ENCODE measurements at places on chromosomes 5 and 9. TPM values are rescaled to one million over a fixed set of nuclear protein-coding genes. Genes with fewer than 3 reads are reported as not detected.

S100Z gene
- 0.47 TPM for total RNA-seq

SAXO1 gene
- total RNA-seq = 0.19 TPM

PCDHGA8 gene
- total RNA-seq = not detected

SLC46A2 gene
- total RNA-seq = not detected

LMX1B gene
- not detected for total RNA-seq

PTAR1 gene
- 67.1 TPM for total RNA-seq

ASS1 gene
- not detected for total RNA-seq

LRSAM1 gene
- 16.0 TPM for total RNA-seq

FGF1 gene
- not detected for total RNA-seq

AMBP gene
- total RNA-seq = not detected

CATSPER3 gene
- 0.56 TPM for total RNA-seq

RELL2 gene
- 10.9 TPM for total RNA-seq

ADAMTS16 gene
- not detected for total RNA-seq

CCDC183 gene
- 3.0 TPM for total RNA-seq

Measured in CD4-positive, alpha-beta T cell (primary cell).